Activated CD4-positive, alpha-beta T cell treated with anti-CD3 and anti-CD28 coated beads, Interleukin-2, amount 50 U/mL, for 48 hours (primary cell): ENCODE measurements at places on chromosomes 5 and 9.

DNA sequence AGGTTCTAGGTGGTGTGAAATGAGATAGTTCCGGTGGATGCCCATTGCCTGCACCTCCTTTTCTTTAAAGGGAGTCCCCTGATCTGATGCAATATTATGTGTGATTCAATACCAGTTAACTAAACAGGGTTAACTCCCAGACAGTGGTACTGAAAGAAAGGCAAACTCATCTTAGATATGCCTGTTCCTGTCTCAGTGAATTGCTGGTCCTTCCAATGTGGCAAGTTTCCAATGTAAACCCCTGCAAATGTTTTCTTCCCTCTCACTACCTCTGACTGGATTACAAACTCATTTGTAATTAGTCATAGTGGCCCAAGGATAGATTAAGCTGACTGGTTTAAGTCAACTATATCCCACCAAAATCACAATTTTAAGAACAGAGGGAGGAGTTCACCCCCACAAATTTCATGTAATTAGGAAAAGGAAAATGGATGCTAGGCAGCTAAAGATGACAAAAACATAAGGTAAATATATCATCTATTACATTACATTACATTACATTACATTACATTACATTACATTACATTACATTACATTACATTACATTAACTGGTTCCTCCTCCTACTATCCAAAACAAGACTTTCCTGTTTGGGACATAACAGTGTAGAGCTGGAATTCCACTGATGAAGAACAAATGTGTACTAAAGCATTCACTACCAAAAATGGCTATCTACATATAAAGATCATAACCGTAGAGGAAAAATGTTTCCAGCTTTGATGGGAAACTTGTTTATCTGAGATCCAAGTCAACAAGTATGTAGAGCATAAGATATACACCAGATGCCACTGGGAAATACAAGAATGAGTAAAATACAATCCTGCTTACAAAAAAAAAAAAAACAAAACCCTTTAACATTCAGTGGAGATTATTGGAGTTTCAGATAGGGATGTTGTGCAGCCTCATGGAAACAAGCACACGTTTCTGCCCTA lies 121.5 kb upstream of the SNX2 start:
- no peak for DNase-seq

GRCh38 chr5:90759119-90759518 lies 200.5 kb downstream of the ADGRV1 start:
- no peak for DNase-seq

GRCh38 chr9:13939701-13940490 lies 374.0 kb downstream of the NFIB start:
- DNase-seq, result no peak

DNA sequence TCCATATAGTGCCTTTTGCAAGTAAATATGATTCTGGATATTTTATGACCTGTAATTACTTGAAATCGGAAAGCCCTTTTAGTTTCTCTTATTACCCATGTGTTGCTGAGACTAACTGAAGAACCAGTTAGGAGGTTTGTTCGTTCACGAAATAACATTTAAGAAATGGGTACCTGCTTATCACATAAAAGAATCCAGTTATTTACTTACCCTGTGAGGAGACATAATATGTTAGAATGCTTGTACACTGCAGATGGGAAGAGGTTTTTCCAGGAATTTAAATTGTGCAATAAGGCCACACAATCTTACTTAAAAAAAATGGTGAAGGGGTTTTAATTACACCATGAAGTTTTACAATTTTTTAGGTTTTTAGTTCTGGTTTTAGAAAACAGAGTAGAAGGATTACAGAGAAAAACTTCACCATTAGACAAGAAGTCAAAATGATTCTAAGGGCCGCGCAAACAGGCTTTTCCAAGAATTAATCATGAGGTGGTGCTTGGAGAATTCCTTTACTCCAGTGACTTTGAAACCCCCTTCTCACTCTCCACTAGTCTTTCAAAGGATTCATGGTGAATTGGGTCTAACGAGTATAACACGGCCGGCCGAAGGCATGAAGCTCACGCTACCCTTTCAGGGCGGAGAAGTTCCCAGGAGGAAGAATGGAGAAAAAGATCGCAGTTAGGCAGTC lies 1.1 kb upstream of the PTGER4 start:
- no peak for DNase-seq

DNA sequence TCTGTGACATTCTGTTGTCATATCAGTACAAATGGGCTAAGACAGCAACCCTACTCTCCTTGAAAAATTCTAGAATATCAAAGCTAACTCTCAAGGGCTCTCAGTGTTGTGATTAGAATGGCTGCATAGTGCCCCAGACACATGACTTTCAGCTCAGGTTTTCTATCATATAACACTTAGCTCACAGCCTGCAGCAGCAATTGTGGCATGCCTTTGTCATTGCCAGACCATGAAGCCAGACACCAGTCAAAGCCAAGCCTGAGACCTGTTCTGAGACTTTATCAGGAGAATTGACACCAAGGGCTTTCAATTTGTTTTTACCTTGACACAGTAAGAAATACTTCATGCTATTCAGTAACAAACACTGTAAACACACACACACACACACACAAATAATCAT lies 159.0 kb upstream of the SNX2 start:
- DNase-seq, result no peak

- DNase-seq, result no peak
These were observed 483.2 kb upstream of the BRINP1 start for GRCh38 chr9:119852390-119852789.

DNA sequence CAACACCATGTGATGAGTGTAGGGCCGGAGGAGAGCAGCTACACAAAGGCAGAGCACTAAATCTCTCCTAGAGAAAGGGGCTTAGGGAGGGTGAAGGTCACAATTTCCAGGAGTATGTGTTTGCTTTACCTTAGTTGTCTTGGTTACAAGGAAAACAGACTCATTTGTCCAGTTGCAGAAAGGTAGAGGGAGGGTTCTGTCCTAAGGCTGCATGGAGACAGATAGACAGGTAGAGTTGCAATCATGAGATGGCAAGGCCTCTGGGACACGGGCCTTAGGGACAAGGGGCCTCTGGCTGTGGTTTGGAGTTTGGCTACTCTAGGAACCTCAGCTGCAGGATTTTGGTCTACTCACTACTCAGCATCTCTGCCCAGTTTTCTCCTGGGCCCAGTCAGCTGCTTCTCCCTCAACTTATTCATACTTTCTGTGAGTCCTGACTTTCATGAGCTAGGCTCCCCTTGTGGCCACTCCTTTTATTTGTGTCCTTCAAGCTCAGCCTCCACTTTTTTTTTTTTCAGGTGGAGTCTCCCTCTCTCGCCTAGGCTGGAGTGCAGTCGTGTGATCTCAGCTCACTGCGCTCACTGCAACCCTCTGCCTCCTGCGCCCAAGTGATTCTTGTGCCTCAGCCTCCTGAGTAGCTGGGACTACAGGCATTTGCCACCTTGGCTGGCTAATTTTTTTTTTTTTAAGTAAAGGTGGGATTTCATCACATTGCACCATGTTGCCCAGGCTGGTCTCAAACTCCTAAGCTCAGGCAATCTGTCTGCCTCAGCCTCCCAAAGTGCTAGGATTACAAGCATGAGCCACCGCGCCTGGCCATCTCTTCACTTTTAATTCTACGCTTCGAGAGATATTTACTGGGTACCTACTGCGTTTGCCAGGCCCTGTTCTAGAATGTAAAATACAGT lies 76.6 kb downstream of the PTPDC1 start:
- DNase-seq, result no peak

DNA sequence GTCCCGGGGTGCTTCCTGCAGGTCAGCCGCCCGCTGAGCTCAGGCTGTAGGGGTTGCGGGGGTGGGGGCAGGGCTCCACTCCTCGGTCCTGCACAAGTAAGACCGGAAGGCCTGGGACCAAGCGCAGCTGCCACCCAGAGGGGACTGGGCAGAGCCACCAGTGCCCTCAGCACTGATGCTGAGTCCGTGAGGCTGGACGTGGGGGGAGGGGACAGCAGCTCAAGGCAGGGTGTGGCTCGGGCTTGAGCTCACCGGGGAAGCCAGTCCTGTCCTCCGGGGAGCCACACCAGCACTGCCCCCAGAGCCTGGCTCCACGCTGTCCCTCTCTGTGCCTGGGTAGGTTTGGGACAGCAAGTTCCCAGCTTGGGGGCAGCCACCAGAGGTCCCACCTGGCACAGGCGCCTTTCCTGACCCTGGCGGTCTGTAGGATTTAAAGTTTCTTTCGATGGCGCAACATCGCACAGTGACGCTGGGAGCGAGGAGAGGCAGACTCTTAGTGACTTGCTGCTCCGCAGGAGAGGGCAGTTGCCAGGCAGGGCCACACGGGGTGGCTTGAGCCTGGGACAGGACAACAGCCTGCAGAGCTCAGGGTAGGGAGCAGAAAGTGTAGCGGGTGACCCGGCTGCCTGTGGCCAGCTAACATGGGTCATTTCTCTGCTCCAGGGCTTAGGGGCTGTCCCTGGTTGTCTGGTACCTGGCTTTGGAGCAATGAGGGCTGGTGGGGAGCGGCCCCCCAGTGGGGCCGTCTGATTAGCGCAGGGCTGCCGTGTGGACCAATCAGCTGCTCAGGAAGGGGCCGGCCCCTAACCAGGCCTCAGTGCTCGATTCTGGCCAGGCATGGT lies 5.7 kb downstream of the LCN1 start:
- DNase-seq, result no peak
